ENCODE measurements at places on chromosomes 12 and 14.

DNA sequence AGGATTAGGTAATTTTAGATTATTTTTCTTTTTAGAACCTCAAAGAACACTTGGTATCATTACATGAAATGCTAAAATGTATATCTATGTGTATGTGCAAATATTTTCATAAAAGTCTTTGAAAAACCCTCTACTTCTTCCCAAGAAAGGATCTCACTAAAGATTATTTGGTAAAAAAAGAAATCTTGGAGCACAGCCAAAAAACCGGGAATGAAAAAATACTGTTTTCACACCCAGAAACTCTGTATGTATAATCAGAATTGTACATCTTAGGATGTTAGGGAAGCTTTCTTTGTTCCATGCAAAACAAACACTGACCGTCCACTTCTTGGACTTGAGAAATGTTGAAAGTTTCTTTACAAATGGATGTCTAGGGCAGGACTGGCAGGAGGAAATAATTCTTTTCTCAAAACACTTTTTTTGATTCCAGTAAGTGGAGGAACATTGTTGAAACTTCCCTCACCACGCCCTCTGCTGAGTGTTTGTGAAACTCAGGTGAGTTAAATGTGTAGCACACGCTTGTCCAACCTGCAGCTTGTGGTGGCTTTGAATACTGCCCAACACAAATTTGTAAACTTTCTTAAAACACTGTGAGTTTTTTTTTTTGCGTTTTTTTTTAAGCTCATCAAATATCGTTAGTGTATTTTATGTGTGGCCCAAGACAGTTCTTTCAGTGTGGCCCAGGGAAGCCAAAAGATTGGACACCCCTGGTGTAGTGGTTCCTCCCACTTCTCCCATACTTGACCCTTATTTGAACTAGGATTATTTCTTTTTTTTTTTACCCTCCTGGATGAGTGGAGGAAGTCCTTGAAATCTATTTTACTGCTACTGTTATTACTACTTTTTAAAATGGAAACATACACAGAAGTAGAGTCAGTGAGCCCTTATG lies 26.6 kb downstream of the FBXO34 start:
- no peak for DNase-seq

DNA sequence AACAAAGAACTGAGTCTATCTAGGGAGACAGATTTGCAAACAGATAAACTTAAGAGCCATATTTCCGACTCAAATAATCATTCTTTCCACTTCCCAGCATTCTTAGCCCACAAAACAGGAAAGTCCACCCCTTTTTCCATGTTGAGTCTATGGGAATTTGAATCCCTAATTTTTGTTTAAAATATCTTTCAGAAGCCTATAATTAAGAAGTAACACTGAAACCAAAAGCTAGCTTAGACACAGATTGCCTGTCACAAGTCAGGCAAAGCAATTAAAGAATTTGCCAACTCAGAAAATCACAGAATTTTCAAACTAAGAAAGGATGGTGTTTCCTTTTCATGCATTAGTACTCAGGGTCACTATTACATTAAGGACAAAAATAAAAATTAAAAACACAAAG lies 17.0 kb downstream of the ATP2B1 start:
- DNase-seq = no peak

GRCh38 chr14:65976761-65977404 lies 509.3 kb upstream of the CCDC196 start:
- DNase-seq = no peak

- no peak for DNase-seq
These were observed 59.9 kb downstream of the HSP90AA1 start for GRCh38 chr14:102026934-102027333.

GRCh38 chr12:104219361-104219892 lies 3.8 kb downstream of the TXNRD1 start:
- peak; percentile 95 for DNase-seq

- no peak for DNase-seq
These were observed 25.0 kb upstream of the NR1H4 start for GRCh38 chr12:100448656-100449055.

- peak; percentile 48 for DNase-seq
These were observed 207.0 kb upstream of the CDKN3 start for GRCh38 chr14:54189748-54190354.

DNA sequence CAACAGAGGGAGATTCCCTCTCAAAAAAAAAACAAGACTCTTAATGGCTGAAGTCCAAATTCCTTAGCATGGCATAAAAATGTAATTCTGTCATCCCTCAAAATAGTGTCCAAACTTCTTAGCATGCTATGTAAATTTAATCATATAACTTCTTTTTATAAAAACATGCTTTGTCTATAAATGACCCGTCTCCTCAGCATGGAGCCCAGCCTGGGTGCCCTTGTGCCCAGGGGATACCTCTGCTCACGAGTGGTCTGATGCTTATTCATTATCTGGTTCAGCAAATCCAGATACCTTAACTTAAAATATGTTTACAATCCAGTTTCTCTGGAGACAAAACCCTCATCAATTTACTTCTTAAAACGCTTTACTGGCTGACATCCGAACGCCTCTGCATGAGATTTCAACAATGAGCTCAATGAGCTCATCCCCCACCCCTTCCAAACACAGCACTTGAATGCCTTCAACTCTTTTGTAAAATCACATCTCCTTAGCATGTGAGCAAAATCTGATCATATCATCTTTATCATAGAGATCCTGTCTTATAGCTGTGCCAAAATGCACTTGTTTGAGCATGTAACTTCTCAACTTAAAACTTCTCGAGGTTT lies 15.7 kb downstream of the RTL1 start:
- peak; percentile 40 for DNase-seq

DNA sequence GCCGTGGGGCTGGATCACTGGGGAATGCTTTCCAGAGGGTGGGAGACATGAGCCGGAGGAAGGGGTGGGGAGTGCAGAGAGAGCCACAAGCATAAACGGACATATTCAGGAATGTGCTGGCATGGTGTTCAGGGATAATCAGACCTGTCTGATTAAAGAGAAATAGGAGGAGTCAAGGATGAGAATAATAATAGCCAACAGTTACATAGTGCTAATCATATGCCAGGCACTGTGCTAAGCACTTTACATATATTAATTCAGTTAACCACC lies 43.7 kb downstream of the LTBP2 start:
- DNase-seq = no peak

- no peak for DNase-seq
These were observed 5.6 kb downstream of the CDCA4 start for GRCh38 chr14:105015242-105015641.

- no peak for DNase-seq
These were observed at the start of gene TGM1 for GRCh38 chr14:24262821-24263733. TGM1 (minus strand) TSS chr14:24263177; CDS start chr14:24262352, 825 bp downstream.

DNA sequence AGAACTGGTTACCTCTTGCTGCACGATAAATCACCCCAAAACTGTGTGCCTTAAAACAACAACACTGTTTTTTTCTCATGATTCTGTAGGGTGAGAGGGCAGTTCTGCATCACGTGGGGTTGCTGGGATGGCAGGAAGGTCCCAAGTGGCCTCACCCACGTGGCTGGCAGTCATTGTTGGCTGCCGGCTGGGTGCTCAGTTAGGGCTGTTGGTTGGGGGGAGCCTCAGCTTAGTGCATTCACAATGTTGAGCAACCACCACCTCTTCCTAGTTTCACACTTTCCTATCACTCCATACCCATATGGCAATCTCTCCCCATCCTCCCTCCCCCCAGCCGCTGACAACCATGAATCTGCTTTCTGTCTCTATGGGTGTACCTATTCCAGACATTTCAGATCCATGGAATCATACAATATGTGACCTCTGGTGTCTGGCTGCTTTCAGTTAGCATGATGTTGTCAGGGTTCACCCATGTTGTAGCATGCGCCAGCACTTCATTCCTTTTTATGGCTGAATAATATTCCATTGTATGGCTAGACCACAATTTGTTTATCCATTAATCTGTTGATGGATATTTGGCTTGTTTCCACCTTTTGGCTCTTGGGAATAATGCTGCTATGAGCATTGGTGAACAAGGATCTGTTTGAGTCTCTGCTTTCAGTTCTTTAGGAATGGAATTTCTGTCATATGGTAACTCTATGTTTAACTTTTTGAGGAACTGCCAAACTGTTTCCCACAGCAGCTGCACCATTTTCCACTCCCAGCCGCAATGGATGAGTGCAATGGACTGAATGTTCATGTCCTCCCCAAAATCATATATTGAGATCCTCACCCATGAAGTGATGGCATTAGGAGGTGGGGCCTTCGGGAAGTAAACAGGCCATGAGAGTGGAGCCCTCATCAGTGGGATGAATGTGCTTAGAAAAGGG lies 11.2 kb upstream of the POP5 start:
- DNase-seq = no peak

Measured in adipocyte (in vitro differentiated cells).